ENCODE measurements at places on chromosomes 13 and 19. TPM values are rescaled to one million over a fixed set of nuclear protein-coding genes. Genes with fewer than 3 reads are reported as not detected.
A peak's percentile ranks its signal among the peaks of the same experiment; 100 is the strongest.

- DNase-seq = no peak
- no peaks in the 10 kb centered on the region for H3K4me1 ChIP-seq
- no peaks in the 10 kb centered on the region for H3K36me3 ChIP-seq
- no peak overlapping the region for H3K4me3 ChIP-seq
- H3K27ac ChIP-seq = no peak overlapping the region
Observed at GRCh38 chr13:79837741-79838450, 356.9 kb downstream of the NDFIP2 start.

- H3K36me3 ChIP-seq = peaks cover 3% of the 10 kb centered on the region
- H3K4me3 ChIP-seq = peak overlapping the region; percentile 52
- DNase-seq = no peak
- H3K4me1 ChIP-seq = peaks cover 18% of the 10 kb centered on the region
Observed at GRCh38 chr19:7924651-7925170, 1.2 kb downstream of the CTXN1 start.

DNA sequence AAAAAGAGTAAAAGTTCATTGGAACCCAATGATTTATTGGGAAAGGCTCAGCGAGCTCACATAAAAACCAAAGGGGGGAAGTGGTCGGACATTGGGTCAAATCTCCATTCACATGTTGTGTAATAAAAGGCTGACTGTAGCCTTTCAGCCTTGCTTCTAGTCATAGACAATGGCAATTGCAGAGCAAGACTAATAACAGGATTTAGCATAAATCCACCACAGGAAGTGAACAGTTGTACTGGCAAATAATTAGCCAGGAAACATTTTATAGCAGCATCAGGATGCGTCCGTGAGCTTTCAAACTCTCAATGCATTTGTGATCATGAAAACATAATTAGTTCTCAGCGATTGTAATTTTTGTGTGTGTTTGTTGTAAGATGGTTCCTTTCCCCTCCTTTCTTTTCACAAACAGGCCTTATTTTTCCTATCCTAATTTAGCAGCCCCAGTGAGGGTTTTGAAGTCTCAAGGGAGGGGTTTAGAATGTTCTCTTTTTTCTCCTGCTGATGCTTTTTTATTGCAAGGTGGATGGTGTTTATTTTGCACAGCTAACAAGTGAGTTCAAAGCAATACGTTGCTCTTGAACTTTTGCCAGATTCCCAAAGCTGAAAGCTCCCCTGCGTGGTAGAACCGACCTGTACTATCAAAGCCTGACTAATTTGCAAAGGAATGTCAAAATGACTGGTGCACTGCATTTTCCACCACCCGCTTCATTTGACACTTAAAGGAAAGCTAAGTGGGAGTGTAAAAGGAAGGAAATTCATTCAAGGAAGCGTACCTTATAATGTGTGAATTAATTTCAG lies 105.6 kb downstream of the SPRY2 start:
- H3K4me1 ChIP-seq = no peaks in the 10 kb centered on the region
- no peak for DNase-seq
- H3K36me3 ChIP-seq = no peaks in the 10 kb centered on the region
- H3K4me3 ChIP-seq = no peak overlapping the region
- H3K27me3 ChIP-seq = no peaks in the 10 kb centered on the region

GRCh38 chr13:31431722-31432137 lies 232.0 kb downstream of the B3GLCT start:
- peak; percentile 53 for DNase-seq
- H3K27ac ChIP-seq = no peak overlapping the region
- H3K4me3 ChIP-seq = no peak overlapping the region
- H3K27me3 ChIP-seq = peaks cover 13% of the 10 kb centered on the region
- no peaks in the 10 kb centered on the region for H3K36me3 ChIP-seq

DNA sequence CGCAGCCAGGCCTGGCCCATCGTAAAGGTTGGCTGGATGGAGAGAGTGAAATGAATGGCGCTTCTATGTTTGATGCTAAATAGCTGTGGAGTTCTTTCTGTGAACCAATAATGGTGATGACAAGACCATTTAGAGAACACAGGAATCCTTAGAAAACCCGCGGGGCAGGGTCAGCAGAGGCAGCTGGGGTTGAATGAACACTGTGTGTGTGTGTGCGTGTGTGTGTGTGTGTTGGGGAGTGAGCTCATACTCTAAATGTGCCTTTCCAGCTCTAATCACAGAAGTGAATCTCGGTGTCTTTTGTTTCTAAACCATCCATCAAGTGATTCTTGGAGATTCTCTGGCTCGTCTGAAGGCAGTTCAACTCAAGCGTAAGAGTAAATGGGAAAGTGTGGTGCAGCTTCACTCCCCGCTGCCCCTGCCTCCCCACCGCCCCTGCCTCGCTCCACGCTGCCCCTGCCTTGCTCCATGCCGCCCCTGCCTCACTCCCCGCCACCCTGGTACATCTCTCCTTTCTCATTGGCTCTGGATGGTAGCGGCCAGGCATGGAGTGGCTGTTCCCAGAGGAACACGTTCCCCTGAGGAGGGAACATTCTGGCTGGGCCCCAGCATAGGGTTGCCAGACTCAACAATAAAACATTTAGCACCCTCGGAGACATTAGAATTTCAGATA lies 21.2 kb downstream of the TMPRSS9 start:
- H3K4me1 ChIP-seq = no peaks in the 10 kb centered on the region
- H3K4me3 ChIP-seq = no peak overlapping the region
- no peaks in the 10 kb centered on the region for H3K27me3 ChIP-seq
- peaks cover 18% of the 10 kb centered on the region for H3K36me3 ChIP-seq
- H3K27ac ChIP-seq = no peak overlapping the region

DNA sequence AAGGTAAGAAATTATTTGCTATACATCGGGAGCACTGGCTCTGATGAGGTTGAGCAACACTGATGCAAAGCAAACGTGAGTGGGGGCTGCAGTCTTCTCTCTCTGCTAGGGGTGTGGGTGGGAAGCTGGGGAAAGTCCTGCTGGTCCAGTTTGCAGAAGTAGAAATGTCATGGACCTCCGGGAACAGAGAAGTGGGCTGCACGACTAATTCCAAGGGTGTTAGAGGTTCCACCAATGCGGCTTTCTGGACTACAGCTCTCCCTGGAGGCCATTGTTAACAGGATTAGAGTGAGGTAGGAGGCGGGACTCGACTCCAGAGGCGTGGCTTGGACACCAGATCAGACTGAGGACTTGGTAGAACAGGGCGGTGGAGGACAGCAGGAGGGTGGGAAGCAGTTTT lies 5.7 kb upstream of the FBXO27 start:
- no peak for DNase-seq
- H3K36me3 ChIP-seq = no peaks in the 10 kb centered on the region
- H3K4me1 ChIP-seq = no peaks in the 10 kb centered on the region

DNA sequence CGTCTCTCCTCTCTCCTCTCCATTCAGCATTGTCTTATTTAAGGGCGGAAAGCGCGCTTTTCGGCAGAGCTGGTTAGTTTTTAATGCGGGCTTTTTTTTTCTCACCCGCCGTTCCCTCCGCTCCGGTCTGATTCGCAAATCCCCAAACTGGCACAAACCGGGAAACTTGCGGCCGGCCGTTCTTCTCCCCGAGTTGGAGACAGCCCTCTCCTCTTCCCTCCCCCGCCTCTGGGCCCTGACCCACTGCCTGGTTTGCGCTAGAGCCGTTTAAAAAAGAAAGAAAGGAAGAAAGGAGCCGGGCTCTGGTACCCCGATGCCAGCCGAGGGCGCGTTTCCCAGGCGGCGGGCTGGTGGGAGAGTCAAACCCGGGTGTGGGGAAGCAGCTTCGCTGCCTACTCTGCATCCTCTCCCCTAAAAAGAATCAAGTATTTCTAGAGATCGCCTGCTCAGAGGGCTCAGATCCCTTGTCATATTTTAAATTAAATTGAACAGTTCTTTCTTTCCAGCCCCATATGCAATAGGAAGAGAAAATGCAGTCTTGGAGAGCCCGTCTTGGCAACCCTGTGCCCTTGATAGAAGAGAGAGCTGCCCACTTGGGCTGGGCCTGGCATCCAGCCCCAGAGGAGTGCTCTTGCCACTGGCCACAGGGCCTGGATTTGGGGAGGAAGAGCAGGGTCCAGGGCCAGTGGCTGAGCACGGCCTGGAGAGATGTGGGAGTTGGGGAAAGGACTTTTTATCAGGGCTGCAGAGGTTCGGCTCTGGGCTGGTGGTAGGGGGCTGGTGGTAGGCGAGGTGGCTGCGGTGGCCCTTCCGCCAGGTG lies 19.0 kb downstream of the NFIX start:
- H3K36me3 ChIP-seq = no peaks in the 10 kb centered on the region
- peaks cover 65% of the 10 kb centered on the region for H3K27me3 ChIP-seq
- peak overlapping the region; percentile 13 for H3K27ac ChIP-seq
- H3K4me1 ChIP-seq = peaks cover 35% of the 10 kb centered on the region
- peak overlapping the region; percentile 92 for H3K4me3 ChIP-seq

- no peaks in the 10 kb centered on the region for H3K4me1 ChIP-seq
- H3K4me3 ChIP-seq = no peak overlapping the region
- no peak for DNase-seq
- peaks cover 28% of the 10 kb centered on the region for H3K36me3 ChIP-seq
- no peak overlapping the region for H3K27ac ChIP-seq
- H3K27me3 ChIP-seq = no peaks in the 10 kb centered on the region
Observed at GRCh38 chr19:16232568-16232967, 34.9 kb downstream of the AP1M1 start.

DNA sequence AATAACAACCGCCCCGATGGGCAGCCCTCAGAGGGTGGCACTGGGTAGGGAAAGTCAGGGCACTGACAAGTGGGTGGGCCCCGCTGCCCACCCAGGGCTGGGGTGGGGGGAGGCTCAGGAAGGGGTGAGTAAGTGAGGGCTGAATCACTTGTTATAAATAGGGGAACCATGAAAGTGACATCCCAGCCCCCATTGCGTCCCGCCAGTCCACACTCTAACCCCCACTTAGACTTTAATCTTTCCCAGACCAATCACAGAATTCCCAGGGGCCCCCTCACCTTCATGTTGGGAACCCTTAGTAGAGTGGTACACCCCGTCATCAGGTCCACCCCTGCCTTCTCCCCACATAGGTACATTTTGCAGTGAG lies 37.0 kb upstream of the NANOS3 start:
- H3K27ac ChIP-seq = peak overlapping the region; percentile 90
- DNase-seq = no peak
- H3K36me3 ChIP-seq = peaks cover 7% of the 10 kb centered on the region
- peak overlapping the region; percentile 91 for H3K4me3 ChIP-seq
- peaks cover 65% of the 10 kb centered on the region for H3K4me1 ChIP-seq
- H3K27me3 ChIP-seq = no peaks in the 10 kb centered on the region

The CEACAM1 gene
- total RNA-seq = 4.0 TPM

The KLK4 gene
- total RNA-seq = not detected

The ZNF610 gene
- 2.3 TPM for total RNA-seq
